AG10803 (cell line): ENCODE measurements at places on chromosomes 3 and 15.

- DNase-seq: no peak
Measured at GRCh38 chr15:39510001-39510701, 70.7 kb upstream of the THBS1 start.

DNA sequence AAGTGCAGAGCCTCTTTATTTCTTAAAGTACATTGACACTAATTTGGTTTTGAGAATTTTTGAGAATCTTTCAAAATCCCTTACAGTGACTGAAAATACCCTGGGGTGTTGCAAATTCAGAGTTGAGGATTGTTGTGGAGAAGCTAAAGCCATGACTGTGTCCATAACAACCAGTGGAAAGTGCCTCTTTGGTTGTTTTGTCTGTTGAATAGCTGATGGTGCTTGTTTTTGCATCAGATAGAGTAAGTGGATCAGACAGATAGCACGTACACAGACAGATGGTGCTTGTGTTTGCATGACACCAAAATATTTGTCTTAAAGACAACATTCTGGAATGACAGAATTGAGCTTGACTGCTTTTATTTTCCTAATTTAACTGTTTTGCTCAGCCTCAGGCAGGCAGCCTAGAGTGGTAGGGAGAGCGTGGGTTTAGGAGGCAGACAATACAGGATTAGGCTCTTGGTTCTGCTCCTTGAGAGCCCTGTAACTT is 265.0 kb downstream of the IL20RB start:
- no peak for DNase-seq

- no peak for DNase-seq
Measured at GRCh38 chr3:19226479-19226878, 78.2 kb downstream of the KCNH8 start.

- no peak for DNase-seq
Measured at GRCh38 chr3:140365872-140366697, 311.8 kb upstream of the TRIM42 start.

DNA sequence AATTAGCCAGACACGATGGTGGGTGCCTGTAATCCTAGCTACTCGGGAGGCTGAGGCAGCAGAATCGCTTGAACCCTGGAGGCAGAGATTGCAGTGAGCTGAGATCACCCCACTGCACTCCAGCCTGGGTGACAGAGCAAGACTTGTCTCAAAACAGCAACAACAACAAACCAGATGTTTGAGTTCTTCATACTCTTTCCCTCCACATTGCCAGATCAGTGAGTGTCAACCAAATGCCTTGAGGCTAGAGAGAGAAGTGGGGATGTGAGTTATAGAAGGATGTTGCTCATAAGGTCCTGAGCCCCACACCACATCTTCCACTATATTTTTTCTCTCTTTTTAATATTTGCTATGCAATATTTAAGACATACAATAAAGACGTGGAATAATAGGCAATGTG is 19.8 kb downstream of the MAPKBP1 start:
- peak; percentile 73 for DNase-seq

DNA sequence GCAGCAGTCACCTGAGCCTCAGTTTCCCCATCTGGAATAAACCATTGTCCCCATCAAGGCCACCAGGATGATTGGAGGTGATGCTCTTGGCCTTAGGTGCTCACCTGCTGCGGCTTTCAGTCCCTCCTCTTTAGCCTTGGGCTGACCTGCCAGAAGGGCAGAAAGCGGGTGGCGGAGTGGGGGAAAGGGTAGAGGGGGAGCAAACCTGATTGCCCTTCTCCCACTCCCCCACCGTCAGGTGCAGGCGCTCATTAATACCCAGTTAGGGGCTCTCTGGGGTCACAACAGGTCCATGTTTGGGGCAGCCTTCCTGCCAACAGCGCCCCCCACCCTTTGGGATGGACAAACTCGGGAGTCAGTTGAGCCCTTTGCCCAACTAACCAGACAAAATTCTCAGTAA is 50.5 kb downstream of the GRIP2 start:
- DNase-seq: no peak

- no peak for DNase-seq
Measured at GRCh38 chr3:100600181-100601042, 9.0 kb upstream of the ADGRG7 start.

GRCh38 chr15:81853150-81853748 is 192.6 kb downstream of the MEX3B start:
- no peak for DNase-seq

DNA sequence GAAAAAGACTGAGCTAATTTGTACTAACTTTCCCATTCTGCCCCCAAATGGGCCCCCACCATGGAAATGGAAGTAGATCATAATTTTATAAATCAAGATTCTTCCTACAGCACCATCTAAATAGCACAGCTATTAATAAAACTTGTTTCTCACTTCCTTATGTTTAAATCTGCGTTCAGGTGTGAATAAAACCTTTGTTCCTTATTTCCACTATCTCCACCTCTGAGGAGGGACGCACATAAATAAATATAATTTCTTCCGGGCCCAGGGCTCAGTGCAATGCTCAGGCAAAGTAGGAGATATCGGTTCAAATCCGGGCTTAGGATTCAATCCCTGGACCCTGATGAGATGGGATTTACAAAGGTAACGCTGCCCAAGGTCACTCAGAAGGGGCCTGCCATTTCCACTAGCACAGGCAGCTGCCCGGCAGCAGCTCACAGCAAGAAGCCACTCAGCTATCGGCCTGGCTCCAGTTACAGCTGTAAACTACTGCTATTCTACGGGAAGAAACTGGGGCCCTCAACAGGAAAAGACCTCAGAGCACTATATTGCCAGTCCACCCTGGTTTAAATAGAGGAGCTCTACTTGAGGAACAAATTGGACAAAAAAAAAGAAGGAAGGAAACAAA is 52.5 kb downstream of the FOXP1 start:
- no peak for DNase-seq

- no peak for DNase-seq
Measured at GRCh38 chr15:67462875-67463274, 58.1 kb upstream of the C15orf61 start.

- no peak for DNase-seq
Measured at GRCh38 chr3:28989646-28990089, 291.2 kb upstream of the RBMS3 start.

DNA sequence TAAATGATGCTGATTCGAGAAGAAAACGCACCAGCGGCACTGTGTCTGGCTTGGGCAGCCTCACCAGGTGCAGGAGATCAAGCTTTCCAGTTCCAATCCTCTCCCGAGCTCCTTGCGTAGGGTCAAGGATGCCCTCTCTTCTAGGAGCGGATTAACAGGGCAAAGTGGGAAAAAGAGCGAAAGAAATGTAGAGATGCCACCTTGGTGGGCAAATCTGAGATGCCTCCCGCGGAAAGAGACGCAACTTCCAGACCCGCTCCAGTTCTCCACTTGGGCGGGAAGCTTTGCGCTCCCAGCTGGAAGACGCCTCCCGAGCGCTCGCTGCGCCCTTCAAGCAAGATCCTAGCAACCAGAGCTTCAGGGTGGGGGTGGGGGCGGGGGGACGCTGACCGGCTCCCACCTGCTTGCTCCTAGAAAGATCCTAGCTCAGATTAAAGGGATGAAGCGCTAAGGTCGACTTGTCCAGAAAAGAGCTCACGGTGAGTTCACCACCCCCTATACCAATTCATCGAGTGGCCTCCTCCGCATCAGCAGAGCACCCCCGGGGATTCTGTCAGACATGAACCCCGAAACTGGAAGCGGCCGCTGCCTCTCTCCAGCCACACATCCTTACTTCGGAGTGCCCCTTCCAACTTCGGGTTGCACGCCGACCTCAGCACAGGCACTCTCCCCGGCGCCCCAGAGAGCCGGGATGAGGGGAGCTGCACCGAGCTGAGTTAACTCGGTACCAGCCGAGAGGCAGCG is 769 bp downstream of the TAFA4 start:
- DNase-seq: no peak
